Stimulated activated CD8-positive, alpha-beta memory T cell treated with anti-CD3 and anti-CD28 coated beads, Interleukin-12 subunit alpha, Interleukin-12 subunit beta, amount 100 ng/mL, for 1 hour (primary cell): ENCODE measurements at places on chromosomes 3 and 15.

- DNase-seq, result peak; percentile 11
Measured at GRCh38 chr15:101006931-101007691, 88.0 kb downstream of the LRRK1 start.

DNA sequence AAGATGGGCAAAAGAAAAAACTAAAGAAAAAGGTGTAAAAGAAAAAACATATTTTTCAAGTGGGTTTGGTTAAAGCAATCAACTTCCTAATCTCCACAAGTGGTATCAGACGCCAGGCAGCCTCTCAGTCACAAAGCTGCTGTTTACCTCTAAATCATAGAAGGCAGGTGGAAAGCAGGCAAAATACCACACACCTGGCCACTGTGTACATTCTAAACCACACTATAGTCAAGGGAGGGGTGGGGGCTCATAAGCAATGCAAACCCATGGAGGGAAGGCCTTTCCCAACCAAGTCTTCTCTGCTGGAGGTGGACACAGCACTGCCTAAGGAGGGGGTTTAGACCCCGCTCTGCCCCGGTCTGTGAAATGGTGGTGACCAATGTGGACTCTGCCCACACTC, 50.4 kb downstream of the MCF2L2 start:
- DNase-seq, result no peak

GRCh38 chr3:152628496-152628895, 206.4 kb upstream of the P2RY1 start:
- no peak for DNase-seq

DNA sequence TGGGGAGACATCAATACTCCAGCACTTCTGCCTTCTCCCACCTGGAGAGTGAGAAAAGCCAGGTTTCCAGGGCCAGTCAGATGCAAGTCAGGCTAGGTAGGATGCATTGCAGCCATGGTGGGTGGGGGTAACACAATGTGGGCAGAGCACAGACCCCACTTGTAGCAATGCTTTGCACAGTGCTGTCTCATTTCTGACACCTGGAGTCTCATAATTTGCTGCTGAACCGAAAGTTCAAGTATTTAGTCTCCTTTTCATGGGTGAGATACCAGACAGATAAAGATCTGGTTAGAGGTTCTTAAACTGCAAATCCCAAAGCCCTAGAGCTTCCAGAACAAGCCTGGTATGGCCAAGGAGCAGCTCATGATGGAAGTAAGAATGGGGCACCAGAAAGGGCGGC, 880.3 kb upstream of the CFAP20DC start:
- no peak for DNase-seq

GRCh38 chr15:62521396-62521795, 356.3 kb upstream of the C2CD4B start:
- DNase-seq, result no peak

GRCh38 chr3:32820971-32821685, 3.3 kb downstream of the TRIM71 start:
- DNase-seq, result no peak

- DNase-seq, result no peak
Measured at GRCh38 chr3:119831941-119832371, 50.1 kb downstream of the NR1I2 start.

- no peak for DNase-seq
Measured at GRCh38 chr3:84724877-84725276, 233.9 kb upstream of the CADM2 start.

- DNase-seq, result no peak
Measured at GRCh38 chr15:60101416-60101815, 97.3 kb downstream of the FOXB1 start.

DNA sequence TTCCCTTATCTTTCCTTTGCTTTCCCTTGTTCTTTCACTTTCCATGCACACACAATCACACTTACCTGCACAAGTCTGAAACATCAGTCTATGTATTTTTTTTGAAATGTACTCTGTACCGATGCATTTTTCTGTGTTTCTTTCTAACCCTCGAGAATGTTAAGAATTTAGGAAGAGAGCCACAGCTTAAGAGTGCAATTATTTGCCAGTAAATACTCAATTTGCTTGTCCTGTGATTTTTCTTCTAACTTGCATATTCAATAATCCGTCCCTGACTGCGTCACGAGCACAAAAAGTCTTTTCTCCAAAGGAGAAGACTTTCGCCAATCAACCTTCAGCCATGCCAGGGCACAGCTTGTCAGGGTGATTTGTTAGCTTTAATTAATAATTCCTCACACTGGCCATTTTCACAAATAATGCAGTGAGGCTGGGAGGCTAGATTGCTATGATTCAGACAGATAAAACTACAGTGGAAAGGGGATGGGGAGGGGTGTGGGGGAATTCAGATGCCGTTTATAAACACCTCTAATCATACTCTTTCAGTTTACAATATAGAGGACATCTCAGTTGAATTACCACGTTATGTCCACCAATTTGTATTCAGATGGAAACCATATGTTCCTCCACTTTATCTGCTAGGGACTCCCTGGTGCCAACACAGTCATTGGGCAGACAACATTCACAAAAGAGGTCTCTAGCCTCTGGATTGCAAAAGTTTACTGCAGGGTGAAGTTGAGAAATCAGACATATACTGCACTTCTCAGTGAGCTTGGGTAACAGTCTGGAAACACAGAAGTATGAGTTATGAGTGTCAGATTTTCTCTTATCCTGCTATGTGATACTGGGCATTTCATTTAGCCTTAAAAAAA, 388.0 kb downstream of the ZBTB20 start:
- no peak for DNase-seq

DNA sequence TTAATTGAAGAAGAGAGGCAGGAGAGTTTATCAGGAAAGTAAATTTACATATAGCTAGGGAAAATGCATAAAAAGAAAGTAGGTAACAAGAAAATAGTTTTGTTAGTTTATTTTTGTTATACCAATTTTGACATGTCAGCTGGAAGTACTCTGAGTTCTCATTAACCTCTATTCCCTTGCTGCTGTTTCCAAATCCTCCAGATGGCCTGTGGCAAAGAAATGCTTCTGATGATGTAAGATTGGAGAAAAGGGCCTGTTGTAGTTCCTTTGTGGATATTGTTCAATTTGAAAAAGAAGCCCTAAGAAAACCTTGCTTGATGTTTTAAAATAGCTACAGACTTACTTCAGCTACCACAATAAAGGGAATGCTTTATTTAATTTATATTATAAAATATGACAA, 192.9 kb upstream of the SLITRK3 start:
- DNase-seq, result no peak

GRCh38 chr3:85303156-85303555, 344.4 kb downstream of the CADM2 start:
- no peak for DNase-seq

DNA sequence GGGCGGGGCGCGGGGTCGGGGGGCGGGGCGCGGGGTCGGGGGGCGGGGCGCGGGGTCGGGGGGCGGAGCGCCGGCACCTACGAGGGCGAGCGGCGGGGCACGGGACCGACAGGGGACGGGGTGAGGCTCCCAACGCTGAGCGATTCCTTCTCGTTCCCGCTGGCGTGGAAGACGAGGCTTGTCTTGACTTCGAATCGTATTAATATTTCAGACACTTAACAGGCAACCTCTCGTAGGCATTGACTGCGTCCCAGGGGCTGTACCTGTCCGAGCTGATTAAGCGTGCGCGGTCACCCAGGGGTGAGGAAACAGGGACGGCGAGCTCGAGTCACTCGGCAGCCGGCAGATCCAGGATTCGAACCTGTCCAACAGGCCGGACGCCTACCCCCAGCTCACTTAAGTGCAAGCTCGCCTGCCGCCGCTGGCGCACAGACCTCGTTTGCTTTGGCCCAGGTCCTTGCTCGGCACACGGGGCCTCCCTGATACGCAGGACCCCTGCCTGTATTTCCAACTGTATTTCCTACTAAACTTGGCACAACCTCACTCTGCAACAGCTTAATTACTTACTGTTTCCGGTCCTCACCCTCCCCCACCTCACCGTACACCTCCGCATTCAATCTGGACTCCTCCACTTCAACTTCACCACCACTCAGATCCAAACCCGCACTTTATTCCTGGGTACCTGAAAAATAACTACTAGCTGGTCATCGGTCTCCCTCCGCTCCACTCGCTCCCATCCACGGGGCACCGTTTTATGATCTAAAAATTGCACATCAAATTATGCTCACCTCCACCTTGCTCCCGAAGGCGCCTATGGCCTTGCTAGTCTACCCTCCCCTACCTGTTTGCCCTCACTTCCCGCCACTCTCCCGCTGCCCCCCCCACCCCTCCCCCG, 722 bp upstream of the ZXDC start:
- DNase-seq, result no peak

DNA sequence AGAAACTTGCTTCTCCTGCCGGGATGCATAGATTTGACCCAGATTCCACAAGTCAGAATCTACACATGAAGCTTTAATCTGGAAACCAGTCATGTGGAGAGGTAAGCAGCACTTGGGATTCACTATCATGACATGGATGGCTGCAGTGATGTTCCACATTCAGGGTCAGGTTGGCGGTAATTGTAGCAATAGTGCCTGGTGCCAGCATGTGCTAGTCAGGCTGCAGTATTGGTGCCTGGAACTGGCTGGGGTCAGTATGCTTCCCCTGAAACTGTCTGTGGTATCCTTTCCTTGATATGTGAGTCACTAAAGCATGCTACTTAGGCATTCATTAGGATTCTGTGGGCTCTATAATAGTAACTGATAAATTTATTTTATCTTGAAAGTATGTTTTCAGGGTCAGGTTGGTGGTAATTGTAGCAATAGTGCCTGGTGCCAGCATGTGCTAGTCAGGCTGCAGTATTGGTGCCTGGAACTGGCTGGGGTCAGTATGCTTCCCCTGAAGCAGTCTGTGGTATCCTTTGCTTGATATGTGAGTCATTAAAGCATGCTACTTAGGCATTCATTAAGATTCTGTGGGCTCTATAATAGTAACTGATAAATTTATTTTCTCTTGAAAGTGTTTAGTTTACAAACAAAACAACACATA, 1439.2 kb downstream of the ZPLD1 start:
- no peak for DNase-seq

DNA sequence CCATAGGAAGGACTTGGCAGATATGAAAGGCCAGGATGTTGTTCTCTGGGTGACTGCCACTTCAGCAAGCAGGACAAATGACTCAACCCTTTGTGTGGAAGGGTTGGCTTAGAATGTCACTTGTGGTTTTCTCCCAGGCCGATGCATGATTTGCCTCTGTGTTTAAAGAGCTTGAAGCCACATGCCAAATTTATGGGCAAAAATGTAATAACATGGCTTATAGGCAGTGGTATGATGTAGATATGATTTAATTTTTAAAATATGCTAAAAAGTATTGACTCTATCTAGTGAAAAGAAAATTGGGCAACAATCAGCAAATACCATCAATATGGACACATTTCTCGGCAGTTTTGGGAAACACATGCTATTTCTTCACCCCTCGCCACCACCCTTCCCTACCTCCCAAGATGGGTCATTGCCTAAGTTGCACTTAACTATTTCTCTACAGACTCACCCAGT, 114.6 kb downstream of the CYP19A1 start:
- DNase-seq, result no peak

- DNase-seq, result no peak
Measured at GRCh38 chr3:141764465-141764864, 1.3 kb downstream of the GRK7 start.

DNA sequence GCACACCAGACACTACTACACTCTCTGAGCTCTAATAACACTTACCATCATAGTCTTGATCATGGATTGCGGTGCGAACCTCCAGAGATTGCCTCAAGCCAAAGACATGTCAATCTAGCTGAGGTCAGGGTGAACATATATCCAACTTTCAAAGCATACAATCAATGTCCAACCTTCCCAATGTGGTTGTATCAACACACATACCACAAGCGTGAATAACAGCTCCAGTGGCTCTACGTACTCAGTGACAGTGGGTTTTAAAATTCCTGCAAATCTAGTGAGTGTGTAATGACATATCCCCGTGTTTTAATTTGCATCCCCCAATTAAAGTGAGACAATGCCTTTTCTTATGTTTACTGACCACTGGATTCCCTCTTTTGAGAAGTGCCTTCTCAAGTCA, 29.6 kb downstream of the SFMBT1 start:
- no peak for DNase-seq

GRCh38 chr15:79481793-79482192, 49.7 kb downstream of the MINAR1 start:
- DNase-seq, result no peak

- no peak for DNase-seq
Measured at GRCh38 chr3:134765468-134765867, 29.6 kb upstream of the EPHB1 start.

- no peak for DNase-seq
Measured at GRCh38 chr3:27451251-27451650, 32.9 kb downstream of the SLC4A7 start.

DNA sequence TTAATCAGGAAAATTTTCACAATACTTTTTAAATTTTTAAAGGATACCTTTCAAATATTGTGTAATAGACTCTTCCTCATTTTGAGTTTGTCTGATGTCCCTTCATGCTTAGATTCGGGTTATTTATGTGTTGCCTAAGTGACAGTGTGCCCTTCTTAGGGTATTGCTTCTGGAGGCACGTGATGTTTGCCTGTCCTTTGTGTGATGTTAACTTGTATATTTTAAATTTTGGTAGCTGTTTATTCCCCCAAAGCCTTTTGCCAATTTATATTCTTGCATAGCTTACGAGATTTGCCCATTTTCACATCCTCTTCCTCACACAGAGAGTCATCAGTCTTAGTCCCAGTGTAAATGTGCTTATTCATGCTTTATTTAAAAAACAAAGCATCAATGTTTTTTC, 433.1 kb downstream of the EPHB1 start:
- DNase-seq, result no peak

GRCh38 chr3:192860454-192860853, 57.2 kb downstream of the MB21D2 start:
- no peak for DNase-seq

DNA sequence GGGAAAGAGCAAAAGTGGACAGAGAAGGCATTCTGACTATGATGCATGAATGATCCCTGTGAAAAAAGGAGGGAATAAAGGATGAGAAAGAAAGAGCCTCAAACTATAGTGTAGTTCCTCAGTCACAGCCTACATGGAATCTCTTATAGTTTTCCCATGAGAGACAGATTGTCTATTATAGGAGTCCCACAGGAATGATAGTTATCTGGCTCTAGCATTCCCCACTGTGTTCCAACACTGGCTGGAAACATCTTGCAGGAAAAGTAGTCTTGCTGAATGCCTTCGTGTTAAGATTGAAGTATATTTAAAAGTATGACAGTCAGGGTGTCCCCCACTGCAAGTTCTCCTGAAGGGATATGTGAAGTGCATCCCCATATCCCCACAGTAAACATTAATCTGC, 641.5 kb upstream of the NECTIN3 start:
- DNase-seq, result no peak

- DNase-seq, result peak; percentile 14
Measured at GRCh38 chr3:16789344-16790120, 95.2 kb upstream of the PLCL2 start.

DNA sequence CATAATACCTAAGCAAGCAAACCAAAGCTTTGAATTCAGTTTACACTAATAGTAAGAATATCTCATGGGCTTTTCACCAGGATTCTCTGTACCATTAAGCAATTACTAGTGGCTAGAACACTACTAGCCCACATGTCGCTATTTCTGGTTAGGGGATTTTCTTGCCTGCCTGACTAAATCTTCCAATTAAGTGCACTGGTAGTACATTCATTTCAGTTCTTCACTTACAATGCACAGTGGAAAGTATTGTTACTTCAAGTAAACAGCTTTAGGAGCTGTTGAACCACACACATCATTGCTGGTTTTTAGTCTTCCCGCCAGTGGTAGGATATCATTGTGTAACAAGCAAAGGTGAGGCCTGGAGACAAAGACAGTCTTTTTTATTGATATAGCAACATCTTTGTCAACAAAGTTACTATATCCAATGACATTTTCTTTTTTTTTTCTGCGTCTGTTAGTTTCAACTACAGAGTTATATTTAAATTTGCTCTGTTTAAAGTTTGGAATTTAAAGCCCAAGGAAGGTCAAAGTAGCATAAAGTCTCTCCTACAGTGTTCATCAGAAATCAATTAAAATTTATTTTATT, 826.8 kb upstream of the NR2F2 start:
- DNase-seq, result no peak
